Mesangial cell (primary cell): ENCODE measurements at places on chromosomes 6 and 20. TPM values are rescaled to one million over a fixed set of nuclear protein-coding genes. Genes with fewer than 3 reads are reported as not detected.

The BPIFB2 gene
- total RNA-seq, result not detected in 2 replicates

The TRIM31 gene
- not detected in 2 replicates for total RNA-seq

The SLC22A2 gene
- total RNA-seq, result 0.16 and 0.38 TPM in 2 replicates

The KHDC1 gene
- 4.2 and 6.2 TPM in 2 replicates for total RNA-seq

The HTR1E gene
- not detected in 2 replicates for total RNA-seq

The HS3ST5 gene
- 0.13 TPM in 1 of 2 replicates, not detected in the other for total RNA-seq

The DEFB124 gene
- total RNA-seq, result not detected in 2 replicates

The GLYATL3 gene
- total RNA-seq, result not detected in 2 replicates

The GNAS-AS1 gene
- total RNA-seq, result 0.63 and 1.3 TPM in 2 replicates

The GRM1 gene
- under 0.01 and 0.25 TPM in 2 replicates for total RNA-seq

The SCGN gene
- total RNA-seq, result not detected in 2 replicates

The CHRNA4 gene
- total RNA-seq, result not detected in 2 replicates

The EPPIN gene
- total RNA-seq, result not detected in 2 replicates

The RSPO3 gene
- 0.16 and 0.25 TPM in 2 replicates for total RNA-seq

The SIRPG gene
- not detected in 2 replicates for total RNA-seq

The TMEM14C gene
- 104 and 138 TPM in 2 replicates for total RNA-seq

The JPH2 gene
- total RNA-seq, result 0.33 and 1.9 TPM in 2 replicates

The SYCP2 gene
- 0.13 and 0.16 TPM in 2 replicates for total RNA-seq

The GMPR gene
- total RNA-seq, result 2.4 and 2.6 TPM in 2 replicates

The GCNT2 gene
- total RNA-seq, result 4.4 and 5.2 TPM in 2 replicates

The RAMACL gene
- total RNA-seq, result 0.49 and 0.51 TPM in 2 replicates

The BTN1A1 gene
- 0.16 TPM in 1 of 2 replicates, not detected in the other for total RNA-seq
